ENCODE measurements at places on chromosomes 5 and 9.

- DNase-seq = no peak
These were observed 51.5 kb downstream of the MTMR12 start for GRCh38 chr5:32261198-32261597.

- no peak for DNase-seq
These were observed 113.1 kb downstream of the HTR4 start for GRCh38 chr5:148541054-148541835.

- DNase-seq = no peak
These were observed 131.2 kb downstream of the SPOCK1 start for GRCh38 chr5:137367951-137368350.

DNA sequence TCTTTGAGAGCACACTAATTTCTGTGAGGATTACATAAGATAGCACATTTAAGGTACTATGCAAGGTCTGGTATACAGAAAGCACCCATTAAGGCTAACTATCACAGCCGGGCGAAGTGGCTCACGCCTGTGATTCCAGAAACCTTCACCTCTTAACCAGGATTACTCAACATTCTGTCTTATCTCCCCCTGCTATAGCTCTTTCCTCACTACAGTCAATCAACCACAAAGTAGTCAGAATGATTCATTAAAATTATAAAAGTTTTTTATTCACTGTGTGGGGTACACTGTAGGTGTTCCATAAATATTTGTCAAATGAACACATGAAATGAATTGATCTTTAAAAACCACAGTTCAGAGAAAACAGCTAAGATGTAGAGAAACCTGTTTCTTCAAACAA lies 48.7 kb downstream of the CHD1 start:
- DNase-seq = no peak

GRCh38 chr9:119998614-119999013 lies 581.4 kb downstream of the CDK5RAP2 start:
- no peak for DNase-seq

DNA sequence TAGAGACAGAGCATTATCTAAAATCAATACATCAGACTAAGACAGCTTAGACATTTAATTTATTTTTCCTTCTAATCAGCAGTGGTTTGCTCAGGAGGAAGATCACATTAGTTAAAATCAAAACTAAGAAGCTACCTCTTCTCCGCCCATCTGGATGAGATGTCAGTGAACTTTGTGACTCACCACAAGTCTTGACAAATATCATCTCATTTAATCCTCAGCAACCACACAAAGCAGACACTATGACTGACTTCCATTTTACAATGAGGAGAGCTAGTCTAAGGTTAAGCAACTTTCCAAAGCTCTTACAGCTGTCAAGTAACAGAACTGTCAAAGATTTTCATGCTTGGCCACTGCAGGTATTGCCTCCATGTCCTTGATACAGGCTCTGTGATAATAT lies 289.5 kb downstream of the DEPDC1B start:
- DNase-seq = no peak

DNA sequence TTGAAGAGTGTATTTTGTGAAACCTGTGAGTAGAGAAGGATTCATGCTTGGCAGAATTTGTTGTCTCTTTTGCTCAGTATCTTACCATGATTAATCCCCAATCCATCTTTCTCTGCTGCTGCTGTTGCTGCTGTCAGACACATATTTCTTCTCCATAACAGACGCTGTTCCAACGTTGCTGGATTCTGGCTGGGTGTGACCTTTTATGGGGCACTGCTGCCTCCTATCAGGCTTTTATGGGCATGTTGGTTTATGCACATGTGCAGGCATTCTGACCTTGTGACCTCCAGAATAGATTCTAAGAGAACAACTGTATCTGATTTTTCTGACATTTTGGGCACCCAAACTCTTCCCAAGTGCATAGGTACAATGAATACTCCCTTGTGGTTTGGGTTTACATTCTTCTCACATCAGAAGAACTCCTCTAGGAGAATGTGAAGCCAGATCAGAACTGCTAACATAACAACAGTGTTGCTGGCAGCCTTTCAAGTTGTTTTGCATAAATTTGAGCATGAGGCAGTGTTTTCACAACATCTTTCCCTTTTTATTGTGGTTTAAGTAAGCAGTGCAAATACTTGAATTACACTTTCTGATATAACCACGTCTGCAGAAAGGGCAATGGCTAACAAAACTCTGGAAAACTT lies 9.2 kb upstream of the ISL1 start:
- DNase-seq = no peak

DNA sequence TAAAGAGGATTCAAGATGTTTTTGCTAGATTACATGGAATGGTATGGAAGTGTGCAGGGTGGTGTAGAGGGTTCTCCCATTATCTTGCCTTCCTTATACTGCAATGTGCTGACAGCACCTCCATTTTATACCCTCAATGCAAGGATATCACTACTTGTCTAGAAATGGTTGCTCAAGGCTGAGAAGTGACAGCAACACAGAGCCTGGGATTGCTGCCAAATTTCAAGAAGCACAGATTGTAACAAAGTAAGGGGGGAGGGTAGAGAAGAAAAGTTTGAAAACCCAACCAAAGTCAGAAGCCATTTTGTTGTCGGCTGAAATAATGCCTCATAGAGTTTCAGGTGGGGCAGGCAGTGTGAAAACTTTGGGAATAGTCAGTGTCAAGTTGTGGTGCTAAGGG lies 29.8 kb downstream of the PCDHAC2 start:
- no peak for DNase-seq

DNA sequence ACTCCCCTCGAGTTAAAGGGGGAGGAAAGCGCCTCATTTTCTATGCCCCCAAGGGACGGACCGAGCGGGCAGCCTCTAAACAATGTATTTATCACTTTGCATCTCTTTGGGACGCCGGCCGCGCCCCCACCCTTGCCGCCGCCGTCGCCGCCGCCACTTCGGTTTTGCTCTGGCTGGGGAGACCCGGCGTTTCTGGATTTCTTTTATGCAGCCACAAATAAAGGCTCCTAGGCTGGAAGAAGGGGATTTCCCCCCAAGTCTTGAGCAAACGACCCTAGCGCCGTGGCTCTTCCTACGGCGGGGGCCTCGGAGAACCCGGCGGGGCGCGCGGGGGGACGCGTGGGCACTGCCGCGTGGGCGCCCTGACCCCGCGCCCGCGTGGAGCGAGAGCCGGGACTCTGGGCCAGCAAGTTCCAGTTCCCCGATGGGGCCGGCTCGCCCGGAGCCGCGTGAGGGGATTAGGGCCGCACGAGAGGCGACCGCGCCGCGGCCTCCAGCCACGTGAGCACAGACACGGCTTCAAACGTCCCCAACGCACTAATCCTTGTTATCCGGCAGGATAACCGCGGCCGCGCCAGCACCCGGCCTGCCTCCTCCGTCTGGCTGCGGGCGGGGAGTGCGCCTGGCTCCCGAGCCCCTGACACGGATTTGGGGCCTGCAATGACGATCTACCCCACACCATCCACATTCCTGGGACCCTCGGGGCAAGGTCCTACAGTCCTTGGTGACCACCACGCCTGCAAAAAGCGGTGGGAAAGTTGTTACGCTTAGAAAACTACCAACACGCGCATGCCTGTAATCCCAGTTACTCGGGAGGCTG lies 7.9 kb upstream of the NEUROG1 start:
- DNase-seq = no peak

DNA sequence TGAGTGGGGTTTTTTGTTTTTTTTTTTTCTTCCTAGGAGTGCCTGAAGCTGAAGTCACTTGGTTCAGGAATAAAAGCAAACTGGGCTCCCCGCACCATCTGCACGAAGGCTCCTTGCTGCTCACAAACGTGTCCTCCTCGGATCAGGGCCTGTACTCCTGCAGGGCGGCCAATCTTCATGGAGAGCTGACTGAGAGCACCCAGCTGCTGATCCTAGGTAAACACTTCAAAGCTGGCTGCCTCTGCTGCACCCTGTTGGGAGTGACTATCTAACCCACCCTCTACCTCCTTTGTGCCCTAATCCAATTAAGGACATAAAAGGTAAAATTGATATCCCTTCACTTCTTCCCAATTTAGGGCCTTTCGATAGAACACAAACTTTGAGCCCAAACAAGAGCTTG lies 206.8 kb downstream of the SAXO1 start:
- no peak for DNase-seq

DNA sequence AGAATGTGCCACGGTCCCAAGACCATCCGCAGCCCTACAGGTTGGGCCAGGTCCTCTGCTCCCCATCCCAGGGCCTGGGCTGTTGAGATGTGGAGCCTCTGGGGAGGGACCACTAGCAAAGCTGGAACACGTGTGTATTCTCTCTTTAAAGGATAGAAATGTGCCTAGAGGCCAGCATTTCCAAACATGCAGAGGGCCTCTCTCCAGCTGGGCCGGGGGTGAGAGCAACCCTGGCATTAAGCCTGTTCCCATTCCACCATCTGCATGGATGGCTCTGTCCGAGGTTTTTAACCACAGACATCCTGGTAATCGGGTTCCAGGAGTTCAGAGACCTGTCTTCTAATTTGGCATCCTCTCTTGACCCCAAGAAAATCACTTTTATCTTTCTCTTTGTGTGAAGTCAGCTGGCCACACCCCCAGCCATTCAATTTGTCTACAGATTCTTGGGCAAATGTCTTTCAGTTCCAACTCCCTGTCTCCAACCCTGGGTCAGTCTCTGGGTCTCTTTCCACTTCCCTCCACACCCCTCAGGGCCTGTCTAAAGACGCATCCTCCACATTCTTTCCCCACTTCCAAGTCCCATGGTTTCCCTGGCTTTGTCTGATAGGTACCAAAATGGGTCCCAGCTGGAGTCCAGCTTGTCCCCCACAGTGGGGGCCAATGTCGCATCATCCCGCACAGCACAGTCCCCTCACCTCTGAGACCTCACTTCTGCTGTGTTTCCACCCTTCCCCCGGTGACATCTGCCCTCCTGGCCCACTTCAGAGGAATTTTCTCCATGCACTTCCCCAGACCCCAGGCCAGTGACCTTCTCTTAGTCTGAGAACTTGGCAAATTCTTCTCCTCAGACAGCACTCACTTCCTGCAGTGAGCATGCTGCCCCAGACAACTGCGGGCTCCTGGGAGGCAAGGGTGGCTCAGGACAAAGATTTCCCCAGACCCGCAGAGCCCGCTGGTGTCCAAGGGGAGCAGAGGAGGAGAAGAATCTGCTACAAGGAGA lies 56.8 kb downstream of the PTPDC1 start:
- no peak for DNase-seq

DNA sequence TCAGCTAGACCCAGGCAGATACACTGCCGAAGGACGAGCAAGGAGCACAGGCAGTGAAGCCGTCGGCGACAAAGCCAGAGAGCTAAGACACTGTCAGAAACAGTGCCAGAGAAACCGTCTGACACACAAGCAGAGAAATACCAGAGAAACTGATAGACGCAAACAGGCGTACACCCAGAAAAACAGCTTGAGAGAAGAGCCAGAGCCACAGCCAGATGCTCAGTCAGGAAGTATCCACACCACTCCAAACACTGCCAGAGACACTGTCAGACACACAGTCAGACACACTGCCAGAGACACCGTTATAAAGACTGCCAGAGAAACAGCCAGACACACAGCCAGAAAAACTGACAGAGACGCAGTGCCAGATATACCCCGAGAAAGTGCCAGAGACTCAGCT lies 19.1 kb downstream of the CNTFR start:
- DNase-seq = no peak

DNA sequence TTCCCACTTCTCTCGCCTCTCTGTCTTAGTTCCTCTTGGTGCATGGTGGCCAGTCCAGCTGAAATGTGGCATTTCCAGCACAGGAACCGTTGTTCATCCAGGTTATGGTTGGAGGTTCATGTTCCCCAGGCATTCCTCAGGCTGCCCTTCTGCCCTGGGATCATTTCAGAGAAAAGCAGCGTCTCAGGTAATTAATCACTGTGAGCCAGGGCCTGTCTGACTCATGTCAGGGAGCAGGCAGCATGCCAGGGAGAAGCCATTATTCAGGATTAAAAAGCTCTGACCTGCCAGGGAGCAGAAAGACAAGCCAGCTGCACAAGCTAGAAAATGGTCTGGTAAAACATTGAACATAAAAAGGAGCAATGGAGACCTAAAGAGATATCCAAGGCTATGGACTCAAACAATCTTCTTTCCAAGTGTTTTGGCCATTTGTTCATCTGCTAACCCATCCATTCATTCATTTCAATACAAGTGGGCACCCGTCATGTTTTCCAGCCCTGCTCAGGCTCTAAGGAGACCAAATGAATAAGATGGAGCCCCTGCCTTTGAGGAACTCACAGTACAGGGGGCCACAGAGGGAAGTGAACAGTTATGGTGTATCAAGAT lies 241.4 kb downstream of the DRD1 start:
- no peak for DNase-seq

DNA sequence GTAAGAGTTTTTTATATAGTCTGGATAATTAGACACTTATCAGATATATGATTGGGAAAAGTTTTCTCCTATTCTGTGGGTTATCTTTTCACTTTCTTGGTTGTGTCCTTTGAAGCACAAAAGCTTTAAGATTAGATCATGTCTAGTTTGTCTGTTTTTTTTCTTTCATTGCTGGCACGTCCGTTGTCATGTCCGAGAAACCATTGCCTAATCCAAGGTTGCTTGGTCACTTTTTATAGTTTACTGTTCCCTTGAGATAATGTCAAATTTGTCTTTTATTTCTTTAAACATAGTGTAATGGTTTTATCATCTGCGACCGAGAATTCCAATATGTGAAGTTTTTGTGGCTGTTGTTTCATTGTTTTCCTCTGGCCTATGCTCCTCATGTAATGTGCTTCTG lies 28.8 kb downstream of the GARNL3 start:
- DNase-seq = no peak

DNA sequence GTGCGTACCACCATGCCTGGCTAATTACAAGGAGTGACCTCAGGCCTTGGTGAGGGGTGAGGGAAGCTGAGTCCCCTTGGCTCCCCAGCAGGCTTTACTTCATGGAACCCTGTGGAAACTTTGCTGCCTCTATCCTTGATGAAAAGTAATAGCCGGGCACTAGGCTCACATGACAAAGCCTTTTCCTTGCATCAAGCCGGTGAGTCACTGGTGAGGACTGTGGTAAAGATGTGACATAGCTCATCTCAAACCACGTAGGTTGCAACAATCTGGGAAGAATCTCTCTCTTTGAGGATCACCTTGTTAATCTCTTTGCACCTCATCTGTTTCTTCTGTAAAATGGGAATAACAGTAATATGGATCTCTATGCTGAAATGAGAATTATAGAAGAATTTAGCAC lies 116.3 kb upstream of the SLC25A48 start:
- DNase-seq = no peak

GRCh38 chr5:79653843-79654242 lies 35.8 kb upstream of the CMYA5 start:
- DNase-seq = no peak

- DNase-seq = no peak
These were observed 11.5 kb downstream of the CXXC5 start for GRCh38 chr5:139659695-139660101.

- no peak for DNase-seq
These were observed 142.1 kb downstream of the AGTPBP1 start for GRCh38 chr9:85599540-85600105.

DNA sequence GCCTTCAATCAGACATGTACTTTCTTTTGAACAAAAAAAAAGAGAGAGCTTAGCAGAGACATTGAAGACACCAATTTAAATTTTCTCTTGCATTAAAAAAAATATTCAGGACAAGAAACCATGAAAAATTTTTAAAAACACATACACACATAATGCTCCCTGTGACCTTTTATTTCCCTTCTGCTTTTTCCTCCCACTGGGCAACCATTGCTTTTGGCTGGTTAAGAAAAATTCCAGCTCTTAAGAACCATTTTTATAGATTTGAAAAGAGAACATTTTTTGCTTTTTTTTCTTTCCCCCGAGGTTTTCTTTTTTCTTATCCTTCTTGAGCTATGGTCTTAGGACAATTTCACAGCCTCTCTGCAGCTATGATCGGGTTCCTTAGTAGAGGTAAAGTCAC lies 6.1 kb upstream of the HMHB1 start:
- DNase-seq = no peak
